ENCODE measurements at places on chromosomes 7 and 10. TPM values are rescaled to one million over a fixed set of nuclear protein-coding genes. Genes with fewer than 3 reads are reported as not detected.

The CEP55 gene
- total RNA-seq: 117 TPM

The GRID2IP gene
- not detected for total RNA-seq

The WDR86 gene
- total RNA-seq: not detected

The MUC3A gene
- total RNA-seq: under 0.01 TPM

The KLF14 gene
- under 0.01 TPM for total RNA-seq

The NUPR2 gene
- total RNA-seq: not detected

The GPR85 gene
- total RNA-seq: 8.6 TPM

The NAT16 gene
- total RNA-seq: under 0.01 TPM

The REPIN1 gene
- total RNA-seq: 55.6 TPM

The LZTS2 gene
- 86.4 TPM for total RNA-seq
